Fibroblast of lung (primary cell): ENCODE measurements at places on chromosomes 4 and X. TPM values are rescaled to one million over a fixed set of nuclear protein-coding genes. Genes with fewer than 3 reads are reported as not detected.

Gene HTR2C
- total RNA-seq = not detected in 2 replicates

DNA sequence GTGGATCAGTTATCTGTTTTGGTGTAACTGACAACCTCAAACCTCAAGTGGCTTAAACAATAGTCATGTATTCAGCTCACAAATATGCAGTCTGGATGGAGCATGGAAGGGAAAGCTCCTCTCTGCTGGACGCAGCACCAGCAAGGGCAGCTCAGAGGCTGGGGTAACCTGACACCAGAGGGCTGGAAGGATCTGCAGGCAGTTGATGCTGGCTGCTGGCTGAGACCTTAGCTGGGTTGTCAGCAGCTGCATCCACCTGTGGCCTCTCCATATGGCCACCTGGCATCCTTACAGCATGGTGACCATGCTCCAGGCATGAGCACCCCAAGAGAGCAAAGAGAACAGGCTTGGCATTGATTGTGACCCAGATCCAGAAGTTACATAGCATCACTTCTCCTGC, 46.7 kb downstream of the ENPP6 start:
- peak; percentile 54 for DNase-seq

GRCh38 chr4:152099555-152099954, 338.7 kb upstream of the GATB start:
- no peak for DNase-seq

DNA sequence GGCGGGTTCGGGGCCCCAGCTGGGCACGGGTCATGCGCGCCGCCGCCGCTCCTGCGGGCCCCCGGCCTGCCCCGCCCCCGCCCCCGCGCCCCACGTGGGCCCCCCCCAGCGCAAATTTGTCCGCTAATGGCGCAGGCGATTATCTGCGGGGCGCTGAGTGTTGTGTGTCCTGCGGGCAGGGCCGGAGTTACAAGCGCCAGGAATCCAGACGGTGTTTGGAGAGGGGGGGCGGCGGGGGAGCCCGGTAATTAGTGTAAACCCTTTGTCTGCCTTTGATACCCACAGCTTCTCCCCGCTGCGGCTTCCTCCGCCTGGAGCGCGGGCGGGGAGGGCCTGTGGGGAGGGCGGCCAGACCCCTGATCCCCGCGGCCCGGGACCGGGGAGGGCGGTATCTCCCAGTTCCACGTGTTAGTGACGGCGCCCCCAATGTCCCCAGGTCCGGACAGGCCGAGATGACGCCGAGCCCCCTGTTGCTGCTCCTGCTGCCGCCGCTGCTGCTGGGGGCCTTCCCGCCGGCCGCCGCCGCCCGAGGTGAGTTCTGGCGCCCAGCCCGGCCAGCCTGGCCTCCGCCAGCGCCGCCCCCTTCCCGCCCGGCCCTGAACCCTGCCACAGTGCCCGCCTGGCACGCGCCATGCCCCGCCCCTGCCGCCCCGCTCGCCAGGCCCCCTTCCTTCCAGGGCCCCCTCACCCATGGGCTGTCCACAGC, 761 bp downstream of the FGFRL1 start:
- DNase-seq = no peak

Gene SSX2
- total RNA-seq = not detected in 2 replicates

GRCh38 chrX:67724359-67725110, 180.7 kb downstream of the AR start:
- DNase-seq = peak; percentile 35

Gene PRKG2
- 17.5 and 26.5 TPM in 2 replicates for total RNA-seq

DNA sequence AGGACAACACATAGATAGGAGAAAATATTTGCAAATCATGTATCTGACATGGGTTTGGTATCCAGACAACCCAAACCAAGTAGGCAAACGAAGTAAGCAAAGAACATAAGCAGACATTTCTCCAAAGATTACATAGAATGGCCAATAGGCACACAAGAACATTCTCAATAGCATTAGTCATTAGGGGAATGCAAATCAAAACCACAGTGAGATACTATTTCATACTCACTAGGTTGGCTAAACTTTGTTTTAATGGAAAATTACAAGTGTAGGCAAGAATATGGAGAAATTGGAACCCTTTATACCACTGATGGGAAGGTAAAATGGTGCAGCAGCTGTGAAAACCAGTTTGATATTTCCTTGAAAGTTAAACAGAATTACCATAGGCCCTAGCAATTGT, 74.7 kb downstream of the CHRNA9 start:
- DNase-seq = peak; percentile 42

DNA sequence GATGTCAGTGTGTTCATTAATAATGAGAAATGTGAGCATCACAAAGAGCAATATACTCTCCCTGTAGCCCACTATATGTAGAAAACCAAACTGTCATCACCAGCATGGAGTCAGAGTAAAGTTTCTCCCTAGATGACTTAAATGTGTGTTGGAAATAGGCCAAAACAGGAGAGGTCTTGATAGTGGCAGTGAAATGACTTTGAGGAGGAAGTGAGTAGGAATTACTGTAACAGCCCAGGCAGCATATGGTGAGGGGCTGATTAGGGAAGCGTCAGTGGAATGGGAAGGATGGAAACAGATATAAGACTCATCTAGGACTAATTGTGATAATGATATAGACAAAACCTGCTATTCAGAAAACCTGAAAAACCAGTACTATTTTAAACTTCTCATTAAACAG, 83.9 kb downstream of the ATXN3L start:
- no peak for DNase-seq

DNA sequence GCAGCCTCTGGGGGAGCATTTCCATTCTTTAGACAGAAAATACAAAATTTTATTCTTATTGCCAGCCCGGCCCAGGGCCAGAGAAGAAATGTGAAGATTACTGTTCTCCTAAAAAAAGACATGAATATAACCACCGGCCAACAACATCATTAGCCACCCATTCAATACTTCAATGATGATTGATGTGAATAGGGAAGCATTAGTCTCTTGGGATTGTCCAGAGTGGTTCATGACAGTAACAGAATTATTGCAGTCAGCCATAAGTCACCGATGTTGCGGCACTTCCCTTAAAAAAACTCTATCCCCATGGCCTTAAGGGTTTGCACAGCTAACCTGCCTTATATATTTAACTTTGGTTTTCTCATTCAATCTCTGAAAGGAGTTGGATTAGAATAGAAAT, 418.7 kb downstream of the CENPC start:
- DNase-seq = no peak

Gene MAGED4B
- total RNA-seq = 22.1 and 23.5 TPM in 2 replicates

DNA sequence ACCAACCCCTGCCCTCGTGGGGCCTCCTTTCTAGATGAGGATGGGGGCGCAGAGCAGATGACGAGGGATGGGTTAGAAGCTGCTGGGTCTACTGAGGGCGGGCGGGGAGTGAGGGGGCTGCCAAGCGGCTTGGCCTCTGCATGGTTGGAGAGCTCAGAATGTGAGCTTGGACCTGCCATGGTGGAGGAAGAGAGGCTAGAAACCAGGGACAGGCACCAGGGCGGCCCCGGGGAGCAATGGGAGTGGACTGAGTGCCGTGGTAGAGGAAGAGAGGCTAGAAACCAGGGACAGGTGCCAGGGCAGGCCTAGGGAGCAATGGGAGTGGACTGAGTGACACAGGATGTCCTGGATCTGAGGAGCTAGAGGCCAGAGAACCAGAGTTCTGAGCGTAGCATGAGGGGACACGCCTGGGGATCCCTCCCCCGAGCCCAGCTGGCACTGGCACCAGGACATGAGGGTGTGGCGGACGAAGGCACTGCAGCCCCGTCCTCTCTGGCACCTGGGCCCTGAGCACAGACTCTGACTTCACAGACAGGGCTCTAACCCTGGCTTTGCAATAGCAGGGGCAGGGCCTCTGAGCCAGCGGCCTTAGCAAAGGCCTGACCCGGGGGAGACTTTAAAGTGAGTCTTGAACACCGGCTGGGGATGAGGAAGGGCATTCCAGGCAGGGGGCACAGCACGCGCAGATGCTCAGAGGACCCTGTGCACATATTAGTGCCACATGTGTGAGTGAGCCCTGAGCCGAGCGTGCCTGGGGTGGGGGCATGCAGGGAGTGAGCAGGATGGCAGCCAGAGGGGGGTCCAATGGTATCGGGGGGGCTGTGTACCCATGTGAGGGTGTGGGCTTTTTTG, 214.0 kb upstream of the PSAPL1 start:
- no peak for DNase-seq

DNA sequence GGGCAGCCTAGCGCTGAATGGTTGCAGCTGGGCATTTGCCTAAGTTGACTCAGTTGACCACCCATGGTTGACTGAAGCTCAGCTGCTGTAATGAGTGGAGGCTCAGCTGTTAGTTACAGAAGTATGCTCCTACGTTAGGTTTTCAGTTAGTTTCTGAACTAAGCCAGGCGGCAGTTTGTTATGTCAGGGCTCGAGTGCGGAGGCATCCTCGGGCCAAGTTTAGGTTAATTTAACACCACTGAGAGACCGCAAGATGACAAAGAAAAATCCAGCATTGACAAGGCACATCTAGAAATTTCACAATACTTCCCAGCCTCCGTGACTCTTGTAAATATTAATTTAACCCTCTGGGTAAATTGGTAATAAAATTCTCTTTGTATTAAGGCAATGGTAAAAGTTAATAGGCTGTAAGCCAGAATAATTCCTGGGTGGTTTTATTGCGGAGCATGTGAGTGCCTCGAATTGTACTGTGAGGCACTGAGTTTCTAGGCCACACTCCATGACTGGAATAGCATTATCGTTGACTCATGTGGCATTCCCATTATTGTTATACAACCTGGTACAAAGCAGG, 33.1 kb upstream of the CDKN2AIP start:
- DNase-seq = peak; percentile 96

GRCh38 chrX:97547877-97548578, 664.3 kb downstream of the RPA4 start:
- DNase-seq = peak; percentile 6
